ENCODE measurements at places on chromosomes 11 and 22.
A peak's percentile ranks its signal among the peaks of the same experiment; 100 is the strongest.

GRCh38 chr22:45208993-45209838 is 31.5 kb downstream of the KIAA0930 start:
- peak; percentile 48 for DNase-seq

DNA sequence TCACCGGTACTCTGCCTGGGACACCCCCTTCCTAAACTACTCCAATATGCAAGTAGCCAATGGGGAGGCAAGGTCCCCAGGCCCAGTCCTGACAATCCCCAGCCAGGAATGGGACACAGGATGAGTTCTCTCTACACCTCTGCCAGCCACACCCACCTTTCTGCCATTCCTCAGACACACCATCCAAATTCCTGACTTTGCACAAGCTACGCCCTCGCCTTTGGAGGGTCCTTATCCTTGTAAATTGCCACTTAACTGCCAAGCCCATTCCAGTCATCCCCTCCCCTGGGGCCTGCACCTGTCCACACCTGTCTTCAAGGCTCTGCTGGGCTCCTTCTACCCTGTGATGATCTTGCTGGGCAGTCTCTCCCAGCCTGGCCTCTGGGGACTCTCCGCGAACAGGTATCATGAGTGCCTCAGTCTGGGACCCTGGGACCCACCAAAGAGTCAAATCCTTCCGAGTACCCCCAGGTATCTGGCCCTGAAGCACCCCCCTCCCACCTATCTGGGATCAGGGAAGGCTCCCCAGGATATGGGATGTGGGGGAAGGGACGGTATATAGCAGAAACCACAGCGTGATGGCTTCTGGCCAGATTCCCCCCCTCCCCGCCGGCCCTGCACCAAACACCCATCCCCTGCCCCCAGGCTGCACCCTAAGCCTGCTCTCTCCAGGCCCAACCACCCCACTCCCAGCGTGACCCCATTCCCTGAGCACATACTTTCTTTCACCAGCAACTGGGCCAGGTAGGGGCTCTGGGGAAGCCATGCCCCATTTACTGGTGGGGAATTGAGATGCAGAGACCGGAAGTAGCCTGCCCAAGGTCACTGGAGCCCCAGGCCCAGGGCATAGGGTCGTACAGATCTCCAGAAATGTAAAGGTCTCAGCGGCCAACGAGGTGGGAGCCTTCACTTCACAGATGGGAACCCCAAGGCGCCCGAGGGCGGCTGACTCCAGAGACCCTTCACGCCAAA is 806 bp downstream of the ARAP1 start:
- no peak for DNase-seq

DNA sequence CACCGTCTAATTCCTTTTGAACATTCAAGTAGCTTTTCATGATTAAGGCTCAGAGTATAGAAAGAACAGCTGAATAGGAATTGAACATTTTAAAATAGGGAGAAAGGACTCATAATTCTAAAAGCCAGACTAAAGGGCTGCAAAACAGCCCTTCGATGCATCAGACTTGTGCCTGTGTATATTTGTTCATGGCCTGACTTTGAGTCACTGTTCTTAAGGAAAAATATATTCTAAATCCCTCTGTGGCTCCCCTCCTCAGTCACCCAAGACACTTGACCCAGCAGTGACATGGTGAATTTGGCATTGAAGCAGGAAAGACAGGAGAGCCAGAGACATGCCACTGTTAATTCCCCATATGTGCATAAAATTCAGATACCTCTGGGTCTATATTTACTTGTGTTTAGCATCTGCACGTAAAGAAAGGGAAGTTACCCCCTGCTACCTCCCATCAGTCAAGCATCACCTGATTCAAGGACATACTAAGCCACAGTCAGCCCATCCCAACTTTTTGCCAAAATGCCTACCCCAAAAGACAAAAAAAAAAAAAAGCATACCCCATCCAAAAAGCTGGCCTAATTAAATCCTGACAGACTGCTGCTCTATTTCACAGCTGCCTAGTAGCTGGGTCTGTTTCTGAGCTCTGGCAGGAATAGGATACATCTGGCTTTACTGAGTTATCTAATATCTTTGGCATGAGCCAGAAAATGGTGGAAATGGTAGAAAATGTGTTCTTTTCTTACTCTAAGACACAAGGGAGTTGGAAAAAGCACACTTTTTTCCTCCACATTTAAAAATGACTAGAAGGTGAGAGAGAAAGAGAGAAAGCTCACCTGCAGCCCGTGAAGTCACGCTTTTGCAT is 93.5 kb downstream of the COMMD9 start:
- no peak for DNase-seq

DNA sequence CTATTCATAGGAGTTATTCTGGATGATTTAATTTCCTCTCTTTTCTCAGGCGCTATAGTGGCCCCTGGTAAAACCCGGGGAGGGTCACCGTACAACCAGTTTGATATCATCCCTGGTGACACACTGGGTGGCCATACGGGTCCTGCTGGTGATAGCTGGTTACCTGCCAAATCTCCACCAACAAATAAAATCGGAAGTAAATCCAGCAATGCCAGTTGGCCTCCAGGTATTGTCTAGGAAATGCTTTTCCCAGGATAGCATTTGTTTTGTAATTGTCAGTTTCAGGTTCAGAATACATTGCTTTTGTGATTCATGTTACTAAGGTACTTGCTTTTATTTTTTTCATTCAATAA is 35.6 kb upstream of the ADSL start:
- no peak for DNase-seq

DNA sequence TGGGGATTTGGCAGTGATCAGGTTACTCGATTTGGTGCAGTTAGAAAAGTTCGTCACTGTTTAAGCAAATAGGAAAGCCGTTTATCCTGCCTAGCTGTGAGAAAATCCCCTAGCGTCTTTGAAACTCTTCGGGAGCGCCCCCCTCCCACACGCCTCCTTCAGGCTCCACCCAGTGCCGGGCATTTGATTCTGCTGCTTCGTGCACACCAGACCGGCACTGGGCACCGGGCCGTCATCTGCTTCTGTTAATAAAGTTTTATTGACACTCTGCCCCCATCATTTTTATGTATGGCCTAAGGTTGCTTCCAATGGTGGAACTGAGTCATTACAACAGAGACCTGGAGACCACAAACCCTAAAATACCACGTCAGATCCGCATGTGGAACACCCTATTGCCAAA is 50.9 kb downstream of the IGF2 start:
- DNase-seq, result no peak

DNA sequence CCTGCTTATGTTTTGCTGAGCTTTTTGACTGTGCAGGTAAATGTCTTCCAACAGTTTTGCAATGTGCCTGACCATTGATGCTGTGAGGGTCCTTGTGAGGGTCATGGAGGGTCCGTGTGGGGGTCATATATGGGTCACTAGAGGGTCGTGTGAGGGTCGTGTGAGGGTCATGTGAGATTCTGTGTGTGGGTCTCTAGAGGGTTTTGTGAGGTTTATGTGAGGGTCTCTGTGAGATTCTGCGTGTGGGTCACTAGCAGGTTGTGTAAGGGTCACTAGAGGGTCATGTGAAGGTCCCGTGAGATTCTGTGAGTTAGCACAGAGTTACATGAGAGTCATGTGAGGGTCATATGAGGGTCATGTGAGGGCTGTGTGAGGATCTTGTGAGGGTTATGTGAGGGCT is 263.9 kb upstream of the B3GAT1 start:
- no peak for DNase-seq

DNA sequence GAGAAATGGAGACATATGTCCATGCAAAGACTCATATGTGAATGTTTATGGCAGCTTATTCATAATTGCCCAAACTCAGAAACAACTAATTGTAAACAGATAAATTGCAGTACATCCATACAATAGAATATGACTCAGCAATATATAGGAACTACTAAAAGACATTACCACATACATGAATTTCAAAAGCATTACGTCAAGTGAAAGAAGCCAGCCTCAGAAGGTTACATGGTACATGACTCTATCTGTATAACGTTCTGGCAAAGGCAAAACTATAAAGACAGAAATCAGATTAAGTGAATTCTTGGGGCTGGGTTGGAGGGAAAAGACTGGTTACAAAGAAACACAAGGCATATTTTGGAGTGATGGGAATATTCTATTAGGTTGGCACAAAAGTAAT is 7.2 kb downstream of the KCTD21 start:
- DNase-seq, result no peak

DNA sequence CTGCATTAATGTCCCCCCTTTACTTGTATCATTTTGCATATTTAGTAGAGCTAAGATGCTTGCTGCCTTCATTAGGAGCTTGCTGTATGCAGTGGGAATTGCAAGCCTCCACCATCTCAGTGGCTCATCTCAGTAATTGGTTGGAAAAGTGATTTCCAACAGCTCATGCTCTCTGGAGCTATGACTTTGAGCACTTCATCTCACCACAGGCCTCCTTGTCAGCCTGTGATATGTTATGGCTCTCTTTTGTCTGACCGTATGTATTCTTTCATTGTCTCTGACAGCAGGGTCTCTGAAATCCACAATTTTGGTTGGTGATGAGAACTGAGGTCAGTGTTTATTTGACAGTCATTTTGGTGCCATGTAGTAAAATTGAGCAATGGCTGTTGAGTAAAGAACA is 345.1 kb downstream of the FAT3 start:
- DNase-seq, result no peak

GRCh38 chr22:41468381-41469217 is at the start of the genes ACO2 and PHF5A:
ACO2 (plus strand) TSS chr22:41469117; CDS start chr22:41469147, 30 bp downstream.
PHF5A (minus strand) TSS chr22:41468692; CDS start chr22:41468653, 39 bp downstream.
- DNase-seq, result peak; percentile 99

DNA sequence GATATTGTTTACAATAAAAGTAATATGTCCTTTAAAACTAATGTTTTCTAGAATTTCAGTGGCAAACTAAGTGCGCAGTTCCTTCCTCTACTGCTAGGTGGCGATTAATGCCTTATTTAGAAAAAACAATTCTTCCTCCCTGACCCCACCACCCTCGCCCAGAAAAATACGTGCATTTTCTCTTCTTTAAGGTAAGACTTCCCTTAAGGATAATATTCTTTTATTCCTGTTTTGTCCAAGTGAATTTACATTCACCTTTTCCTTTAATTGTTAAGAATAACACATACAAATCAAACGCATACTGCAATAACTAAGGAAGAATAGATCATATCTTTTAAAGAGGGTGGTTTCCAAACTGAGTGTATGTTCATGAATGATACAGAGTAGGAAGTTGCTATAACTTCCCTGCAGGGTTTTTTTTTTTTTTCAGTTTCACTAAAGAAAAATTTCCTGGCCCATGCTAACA is 17.0 kb upstream of the PSMA1 start:
- DNase-seq, result no peak
